ENCODE measurements at places on chromosomes 12 and 14.
A peak's percentile ranks its signal among the peaks of the same experiment; 100 is the strongest.

- H3K4me1 ChIP-seq: no peaks in the 10 kb centered on the region
- H3K27ac ChIP-seq: no peak overlapping the region
- DNase-seq: peak; percentile 55
- no peak overlapping the region for H3K4me3 ChIP-seq
- no peaks in the 10 kb centered on the region for H3K27me3 ChIP-seq
These were observed 216.3 kb downstream of the C12orf42 start for GRCh38 chr12:103279444-103279843.

DNA sequence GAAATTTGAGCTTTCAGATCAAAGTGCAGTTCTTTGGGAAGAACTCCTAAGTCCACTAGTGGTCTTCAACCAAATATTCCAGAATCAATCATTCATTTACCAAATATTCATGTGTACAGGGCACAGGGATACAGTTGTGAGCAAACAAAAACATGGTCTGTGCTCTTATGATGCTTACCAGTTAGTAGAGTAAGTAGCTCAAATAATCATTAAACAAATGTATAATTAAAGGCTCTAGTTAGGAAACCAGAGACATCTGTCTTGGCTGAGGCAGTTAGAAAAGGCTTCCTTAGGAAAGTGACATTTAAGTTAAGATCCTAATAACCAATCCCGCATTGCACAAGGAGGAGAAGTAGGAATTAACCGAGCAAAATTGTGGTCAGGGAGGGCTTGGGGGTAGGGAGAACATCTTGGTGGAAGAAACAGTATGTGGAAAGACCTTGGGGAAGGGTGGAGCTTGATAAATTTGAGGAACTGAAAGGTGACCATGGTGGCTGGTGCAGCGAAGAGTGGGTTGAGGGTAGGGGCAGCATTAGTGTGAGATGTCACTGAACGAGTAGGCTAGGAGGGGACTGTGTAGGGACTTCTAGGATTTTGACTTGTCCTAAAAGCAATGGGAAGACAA lies 40.0 kb downstream of the PEBP1 start:
- no peak overlapping the region for H3K4me3 ChIP-seq
- no peak overlapping the region for H3K27ac ChIP-seq
- H3K27me3 ChIP-seq: no peaks in the 10 kb centered on the region

- no peaks in the 10 kb centered on the region for H3K27me3 ChIP-seq
- H3K4me3 ChIP-seq: no peak overlapping the region
- H3K36me3 ChIP-seq: no peaks in the 10 kb centered on the region
- H3K27ac ChIP-seq: no peak overlapping the region
- H3K4me1 ChIP-seq: no peaks in the 10 kb centered on the region
These were observed 297.4 kb upstream of the SFSWAP start for GRCh38 chr12:131413471-131413870.

DNA sequence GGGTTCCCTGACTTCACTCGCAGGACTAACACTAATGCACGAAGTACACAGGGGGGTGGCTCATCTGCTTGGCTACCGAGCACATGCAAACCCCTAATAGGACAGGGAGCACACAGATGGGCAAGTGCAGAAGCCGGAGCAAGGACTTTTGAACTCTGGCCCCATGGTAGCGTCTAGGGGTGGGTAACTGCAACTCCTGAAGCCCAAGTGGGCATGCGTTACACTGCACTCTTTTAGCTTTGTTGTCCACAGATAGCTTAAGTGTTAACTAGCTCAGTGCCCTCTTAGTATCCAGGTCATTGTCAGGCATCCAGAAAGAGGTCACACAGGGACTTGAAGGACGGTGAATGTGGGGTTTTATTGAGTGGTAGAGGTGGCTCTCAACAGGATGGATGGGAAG lies 3.0 kb upstream of the BLTP3B start:
- H3K36me3 ChIP-seq: no peaks in the 10 kb centered on the region
- H3K27ac ChIP-seq: no peak overlapping the region
- H3K4me1 ChIP-seq: peaks cover 20% of the 10 kb centered on the region
- no peaks in the 10 kb centered on the region for H3K27me3 ChIP-seq
- no peak overlapping the region for H3K4me3 ChIP-seq

- H3K36me3 ChIP-seq: no peaks in the 10 kb centered on the region
- no peak overlapping the region for H3K4me3 ChIP-seq
- peak overlapping the region; percentile 74 for H3K27ac ChIP-seq
- peaks cover 31% of the 10 kb centered on the region for H3K4me1 ChIP-seq
- DNase-seq: peak; percentile 86
These were observed 708 bp upstream of the ZBTB42 start for GRCh38 chr14:104800015-104800770.

DNA sequence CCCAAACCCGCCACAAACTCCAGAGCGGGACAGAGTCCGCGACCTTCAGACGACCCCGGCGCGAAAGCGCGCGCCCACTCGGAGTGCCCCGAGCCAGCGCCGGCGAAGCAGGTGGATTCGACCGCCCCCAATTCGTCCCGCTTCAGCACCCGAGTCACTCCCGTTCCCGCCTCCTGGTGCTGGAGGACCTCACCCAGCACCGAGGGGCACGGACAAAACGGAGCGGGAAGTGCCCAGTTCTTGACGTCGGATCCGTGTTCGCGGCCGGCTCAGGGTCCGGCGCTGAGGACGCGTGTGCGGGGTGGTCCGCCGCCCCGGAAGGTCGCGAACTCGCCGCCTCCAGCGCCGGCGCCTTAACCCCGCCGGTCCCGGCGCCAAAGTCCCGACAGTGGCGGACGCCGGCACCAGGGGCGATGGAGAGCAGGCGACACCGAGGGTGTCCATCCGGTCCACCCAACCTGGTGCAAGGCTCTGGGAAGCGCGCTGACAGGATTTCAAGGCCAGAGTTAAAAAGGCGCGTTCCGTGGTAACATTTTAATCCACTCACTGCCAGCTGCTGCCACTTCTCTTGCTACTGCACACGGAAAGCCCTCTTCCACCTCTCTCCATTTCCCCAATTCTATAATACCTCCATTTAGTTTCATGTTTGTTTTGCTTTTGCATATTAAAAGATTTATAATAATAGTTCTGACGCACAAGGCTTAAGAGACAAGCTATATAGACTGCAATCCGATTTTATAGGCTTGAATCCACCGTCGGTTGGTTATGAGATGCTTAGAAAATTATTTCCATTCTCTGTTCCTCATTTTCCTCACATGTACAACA lies 240.0 kb upstream of the CPNE8 start:
- no peaks in the 10 kb centered on the region for H3K27me3 ChIP-seq
- H3K27ac ChIP-seq: no peak overlapping the region
- DNase-seq: peak; percentile 7
- no peak overlapping the region for H3K4me3 ChIP-seq

DNA sequence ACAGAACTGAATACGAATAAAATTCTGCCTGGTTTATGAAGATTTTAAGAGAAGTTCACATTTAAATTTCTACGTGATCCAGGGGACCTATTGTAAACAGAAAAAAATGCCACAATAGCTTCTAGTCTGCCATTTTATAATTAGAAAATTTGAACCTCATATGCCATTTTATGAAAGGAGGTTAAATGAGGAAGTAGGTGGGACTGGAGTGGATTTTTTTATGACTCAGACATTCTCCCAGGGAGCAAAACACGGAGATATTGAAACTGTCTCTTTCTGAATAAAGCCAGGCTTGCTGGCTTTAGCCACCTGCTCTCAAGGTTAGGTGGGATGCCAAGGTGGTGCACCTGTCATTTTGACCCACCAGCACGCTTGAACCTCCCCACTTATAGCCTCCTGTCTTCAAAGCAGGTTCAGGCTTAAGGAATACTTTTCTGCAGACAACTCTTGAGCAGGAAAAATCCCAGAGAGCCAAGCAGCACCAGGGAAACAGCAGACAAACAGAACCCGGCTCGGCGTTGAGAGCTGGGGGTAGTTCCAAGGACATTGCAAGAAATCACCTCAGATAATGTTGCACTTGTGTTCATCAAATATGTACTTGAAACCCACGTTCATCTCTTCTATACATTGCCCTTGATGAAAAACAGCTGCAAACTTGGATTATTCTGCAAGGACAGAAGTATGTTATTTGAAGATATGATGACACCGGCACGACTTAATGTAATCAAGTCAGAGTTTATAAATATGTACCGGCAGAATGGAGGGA lies 203.7 kb downstream of the PPM1H start:
- no peaks in the 10 kb centered on the region for H3K36me3 ChIP-seq
- H3K27me3 ChIP-seq: peaks cover 2% of the 10 kb centered on the region
- no peak for DNase-seq
- H3K4me1 ChIP-seq: no peaks in the 10 kb centered on the region

DNA sequence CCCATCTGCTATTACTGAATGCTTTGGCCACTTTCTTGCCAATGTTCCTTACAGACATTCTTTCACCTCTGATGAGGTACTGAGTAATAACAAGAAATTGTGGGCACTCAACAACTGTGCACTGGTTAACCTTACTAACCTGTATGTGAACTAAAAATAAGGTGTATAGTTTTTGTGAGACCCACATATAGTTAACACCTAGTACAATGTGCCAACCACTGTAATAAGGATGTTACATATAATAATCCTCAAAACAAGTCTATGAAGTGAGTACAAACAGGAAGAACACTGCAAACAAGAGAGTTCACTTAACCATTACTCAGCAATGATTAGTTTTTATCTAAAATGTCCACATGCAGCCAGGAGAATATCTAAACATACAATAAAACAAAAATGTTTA lies 4.5 kb downstream of the DDHD1 start:
- peaks cover 48% of the 10 kb centered on the region for H3K4me1 ChIP-seq
- no peak overlapping the region for H3K27ac ChIP-seq
- DNase-seq: peak; percentile 18
- no peaks in the 10 kb centered on the region for H3K27me3 ChIP-seq
- H3K36me3 ChIP-seq: no peaks in the 10 kb centered on the region

- H3K36me3 ChIP-seq: no peaks in the 10 kb centered on the region
- no peak overlapping the region for H3K4me3 ChIP-seq
- H3K4me1 ChIP-seq: no peaks in the 10 kb centered on the region
- DNase-seq: no peak
- no peak overlapping the region for H3K27ac ChIP-seq
- H3K27me3 ChIP-seq: no peaks in the 10 kb centered on the region
These were observed 393.5 kb downstream of the NAV3 start for GRCh38 chr12:78224154-78224553.

DNA sequence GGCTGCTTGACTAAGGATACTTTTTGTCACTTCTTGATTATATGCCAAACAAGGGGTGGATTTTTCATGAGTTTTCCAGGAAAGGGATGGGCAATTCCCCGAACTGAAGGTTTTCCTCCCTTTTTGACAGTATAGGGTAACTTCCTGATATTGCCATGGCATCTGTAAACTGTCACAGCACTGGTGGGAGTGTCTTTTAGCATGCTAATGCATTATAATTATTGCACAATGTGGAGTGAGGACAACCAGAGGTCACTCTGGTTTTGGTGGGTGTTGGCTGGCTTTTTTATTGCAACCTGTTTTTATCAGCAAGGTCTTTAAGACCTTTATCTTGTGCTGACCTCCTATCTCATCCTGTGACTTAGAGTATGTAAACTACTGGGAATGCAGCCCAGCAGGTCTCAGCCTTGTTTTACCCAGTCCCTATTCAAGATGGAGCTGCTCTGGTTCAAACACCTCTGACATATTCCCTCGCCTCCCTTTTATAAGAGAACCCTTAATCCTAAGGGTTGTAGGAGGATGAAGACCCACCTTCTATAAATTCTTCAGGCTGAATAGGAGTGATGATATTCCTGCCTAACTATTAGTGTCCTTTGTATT lies 471.2 kb downstream of the ATP23 start:
- H3K4me3 ChIP-seq: no peak overlapping the region
- no peak for DNase-seq
- H3K36me3 ChIP-seq: no peaks in the 10 kb centered on the region
- H3K27me3 ChIP-seq: peaks cover 2% of the 10 kb centered on the region
- H3K27ac ChIP-seq: no peak overlapping the region
- H3K4me1 ChIP-seq: no peaks in the 10 kb centered on the region

Measured in CD4-positive, CD25-positive, alpha-beta regulatory T cell (primary cell).